ENCODE measurements at places on chromosomes 16 and 17.

DNA sequence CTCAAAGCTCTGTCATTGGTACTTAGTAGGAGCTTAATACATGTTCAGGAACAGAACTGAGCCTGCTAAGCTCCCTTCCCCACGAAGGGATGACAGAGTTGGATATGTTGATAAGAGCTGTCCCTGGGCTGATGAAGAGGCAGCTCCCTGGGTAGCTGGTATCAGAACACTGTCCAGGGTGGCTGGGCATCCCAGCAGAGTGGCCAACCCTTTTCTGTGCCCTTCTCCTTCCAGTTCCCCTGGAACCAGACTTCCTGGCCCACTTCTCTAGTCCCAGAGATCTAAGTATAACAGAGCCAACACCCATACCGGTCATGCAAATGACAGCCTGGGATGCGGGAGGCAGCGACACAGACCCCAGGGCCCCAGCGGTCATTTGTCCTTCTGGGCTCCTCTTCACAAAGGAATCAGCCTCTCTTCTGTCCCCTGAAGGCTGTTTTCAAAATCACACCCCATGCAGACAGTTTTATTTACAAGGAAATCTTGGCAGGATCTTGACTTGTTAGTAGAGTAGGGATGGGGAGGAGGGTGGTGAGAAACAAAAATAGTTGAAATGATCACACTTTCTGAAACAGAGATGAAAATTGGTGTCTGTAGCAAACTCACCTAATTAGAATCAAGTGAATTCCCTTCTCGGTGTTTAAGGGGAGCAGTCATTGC, 1.4 kb upstream of the RHBDL3 start:
- no peak for DNase-seq

GRCh38 chr17:1714980-1715802, 5.0 kb upstream of the TLCD2 start:
- DNase-seq: no peak

- DNase-seq: no peak
These were observed 5.9 kb upstream of the SPG7 start for GRCh38 chr16:89502081-89502843.

DNA sequence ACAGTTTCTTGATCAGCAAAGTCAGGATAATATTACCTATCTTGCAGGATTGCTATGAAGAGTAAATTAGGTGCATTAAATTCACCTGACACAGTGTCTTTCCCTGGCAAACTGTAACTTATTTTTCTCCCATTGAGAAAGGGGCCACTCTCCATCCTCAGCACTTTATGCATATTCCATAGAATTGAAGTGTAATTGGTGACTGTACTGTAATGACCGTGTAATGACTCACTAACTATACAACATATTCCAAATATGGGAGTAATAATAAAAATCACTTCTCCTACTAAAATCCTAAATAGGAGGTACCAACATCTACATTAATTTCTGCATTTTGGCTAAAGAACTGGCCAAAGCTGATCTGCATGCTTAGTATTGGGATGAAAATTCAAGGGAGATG, 141.9 kb upstream of the NOG start:
- no peak for DNase-seq

GRCh38 chr16:85768199-85768598, 17.3 kb upstream of the C16orf74 start:
- DNase-seq: no peak

- peak; percentile 37 for DNase-seq
These were observed 24.2 kb downstream of the B9D1 start for GRCh38 chr17:19338031-19338990.

GRCh38 chr17:82892899-82893565, 53.2 kb upstream of the ZNF750 start:
- peak; percentile 54 for DNase-seq

DNA sequence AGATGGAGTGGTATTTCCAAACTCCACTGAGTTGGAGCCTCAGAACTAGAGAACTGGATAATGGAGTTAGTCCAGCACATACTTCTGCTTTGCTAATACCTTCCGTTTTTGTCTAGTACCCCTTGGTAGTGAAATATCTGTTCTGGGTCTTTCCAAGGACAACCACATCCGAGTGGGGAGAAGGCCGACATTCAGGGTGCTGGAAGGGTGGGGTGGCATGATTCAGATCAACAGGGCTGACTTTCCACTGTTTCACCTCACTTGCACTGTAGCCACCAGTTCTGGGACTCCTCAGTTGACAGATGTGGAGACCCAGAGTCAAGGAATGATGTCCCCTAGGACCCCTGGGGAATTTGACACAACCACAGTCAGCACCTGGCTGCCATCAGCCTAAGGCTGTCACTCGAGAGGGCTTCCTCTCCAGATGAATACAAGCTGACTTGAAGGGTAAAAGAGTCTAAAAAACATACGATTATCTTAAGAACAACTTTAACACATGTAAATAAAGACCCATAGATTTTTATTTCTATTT, 84.8 kb upstream of the HNF1B start:
- DNase-seq: no peak

- DNase-seq: no peak
These were observed 38.9 kb downstream of the AKAP10 start for GRCh38 chr17:19938736-19939135.

- no peak for DNase-seq
These were observed 5.7 kb upstream of the KCNJ12 start for GRCh38 chr17:21370430-21370829.

GRCh38 chr17:74282587-74283370, 8.7 kb downstream of the DNAI2 start:
- DNase-seq: no peak

- DNase-seq: no peak
These were observed 17.9 kb upstream of the AKAP1 start for GRCh38 chr17:57067162-57067561.

GRCh38 chr17:8740486-8740885, 4.2 kb downstream of the CCDC42 start:
- peak; percentile 37 for DNase-seq

DNA sequence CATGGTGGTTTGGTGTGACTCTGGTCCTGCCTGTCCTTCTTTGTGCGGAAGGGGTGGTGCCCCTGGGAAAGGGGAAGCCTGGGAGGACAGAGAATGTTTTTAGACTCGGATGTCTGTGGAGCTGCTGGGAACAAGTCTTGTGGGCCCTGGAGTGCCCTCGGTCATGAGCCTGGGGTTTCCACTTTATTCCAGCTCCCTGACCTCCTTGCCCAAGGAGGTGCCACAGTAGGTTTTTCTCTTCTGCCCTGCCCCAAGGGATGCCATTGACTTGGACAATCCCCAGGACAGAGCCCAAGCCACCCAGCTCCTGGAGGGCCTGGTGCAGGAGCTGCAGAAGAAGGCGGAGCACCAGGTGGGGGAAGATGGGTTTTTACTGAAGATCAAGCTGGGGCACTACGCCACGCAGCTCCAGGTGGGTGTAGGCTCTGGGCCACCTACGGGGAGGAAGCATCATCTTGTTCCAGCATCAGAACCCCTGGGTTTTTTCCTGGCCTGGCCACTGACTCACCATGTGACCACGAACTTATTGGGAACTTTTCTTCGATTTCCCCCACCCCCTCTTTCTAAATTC, 1.4 kb downstream of the STAT5A start:
- no peak for DNase-seq

- DNase-seq: no peak
These were observed 160.4 kb downstream of the CMIP start for GRCh38 chr16:81604960-81605383.

DNA sequence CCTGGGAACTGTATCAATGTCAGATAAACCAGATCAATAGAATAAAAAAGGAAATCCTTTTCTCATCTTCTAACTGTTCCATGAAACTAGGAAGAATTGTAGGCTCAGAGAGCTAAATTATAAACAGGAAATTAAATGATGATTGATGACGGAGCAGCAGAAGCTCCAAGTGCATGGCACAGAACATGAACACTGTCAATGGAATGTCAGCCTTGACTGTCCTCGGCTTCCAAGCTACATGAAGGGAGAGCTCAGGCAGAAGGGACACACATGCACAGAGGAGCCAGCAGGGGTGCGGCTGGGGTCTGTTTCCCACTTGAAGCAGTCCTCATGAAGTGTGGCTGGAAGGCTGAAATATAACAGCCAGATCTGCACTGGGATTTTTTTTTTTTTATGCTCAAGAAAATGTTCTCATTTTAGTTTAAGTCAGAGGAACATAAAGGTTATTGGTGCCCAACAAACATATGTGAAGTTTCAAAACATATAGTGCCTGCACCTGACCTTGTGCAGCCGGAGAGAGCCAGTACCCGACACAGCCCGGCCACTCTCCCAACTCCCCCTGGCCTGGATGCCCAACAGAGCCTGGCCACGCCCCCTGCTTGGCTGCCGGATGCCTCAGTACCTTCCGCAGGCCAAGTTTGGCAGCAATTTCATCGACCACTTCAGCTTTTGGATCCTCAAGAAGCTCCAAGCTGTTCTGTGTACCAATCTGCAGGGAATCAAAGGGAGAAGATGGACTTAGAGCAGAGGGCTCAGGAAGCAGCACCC, 37.0 kb downstream of the NPLOC4 start:
- DNase-seq: no peak

GRCh38 chr17:81000334-81000630, 8.6 kb downstream of the CHMP6 start:
- no peak for DNase-seq

DNA sequence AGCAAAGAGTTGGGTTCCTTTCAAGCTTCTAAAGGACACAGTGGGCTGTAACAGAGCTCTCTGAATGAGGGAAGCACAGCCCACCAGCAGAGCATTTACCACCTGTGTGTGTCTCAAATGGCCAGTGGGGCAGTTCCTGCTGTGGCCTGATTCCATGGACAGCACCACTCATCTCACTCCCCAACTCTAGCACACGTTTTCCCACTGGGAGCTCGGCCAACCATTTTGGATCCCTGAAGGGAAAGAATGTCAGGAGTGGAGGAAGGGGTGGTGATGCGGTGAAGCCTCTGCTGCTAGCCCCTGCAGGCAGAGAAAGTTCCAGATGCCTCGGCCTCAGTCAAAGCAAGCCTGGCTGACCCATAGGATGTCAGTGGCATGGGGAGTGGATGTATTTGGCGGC, 86.6 kb downstream of the PLXDC1 start:
- DNase-seq: no peak

- no peak for DNase-seq
These were observed 76.2 kb downstream of the CCT6B start for GRCh38 chr17:34885076-34885475.

GRCh38 chr17:8623591-8623990, 6.9 kb downstream of the MYH10 start:
- DNase-seq: no peak

DNA sequence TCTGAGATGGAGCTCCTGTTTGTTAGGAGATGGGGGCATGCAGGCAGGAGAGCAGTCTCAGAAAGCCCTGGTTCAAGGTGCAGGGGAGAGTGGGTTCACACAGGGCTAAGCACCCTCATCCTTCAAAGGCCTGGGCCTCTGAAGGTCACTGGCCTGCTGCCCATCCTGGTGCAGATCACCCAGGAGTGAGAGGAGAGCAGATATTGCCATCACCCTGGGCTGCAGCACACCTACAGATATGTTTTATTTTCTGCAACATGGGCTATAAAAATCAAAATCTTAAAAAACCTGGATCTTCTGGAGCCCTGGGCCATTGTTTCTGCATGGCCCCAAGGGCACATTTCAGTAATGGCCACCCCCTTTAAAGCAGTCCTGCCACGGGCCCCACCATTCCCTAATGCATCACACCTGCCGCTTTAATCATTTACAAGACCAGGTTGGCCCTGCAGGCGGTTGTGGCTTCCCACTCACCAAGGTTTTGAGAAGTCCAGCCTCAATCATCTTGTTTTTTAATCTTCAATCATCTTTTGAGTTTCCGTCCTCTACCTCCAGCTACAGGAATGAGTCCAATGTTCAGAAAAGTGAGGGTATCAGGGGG, 20.4 kb upstream of the NUP93 start:
- DNase-seq: no peak

- no peak for DNase-seq
These were observed 46.4 kb downstream of the SPOP start for GRCh38 chr17:49631496-49631895.

GRCh38 chr17:10149573-10150399, 48.6 kb downstream of the GAS7 start:
- DNase-seq: no peak

- no peak for DNase-seq
These were observed 2.0 kb downstream of the GPT2 start for GRCh38 chr16:46885960-46886763.

GRCh38 chr17:36856222-36856621, 81.1 kb upstream of the LHX1 start:
- DNase-seq: no peak

DNA sequence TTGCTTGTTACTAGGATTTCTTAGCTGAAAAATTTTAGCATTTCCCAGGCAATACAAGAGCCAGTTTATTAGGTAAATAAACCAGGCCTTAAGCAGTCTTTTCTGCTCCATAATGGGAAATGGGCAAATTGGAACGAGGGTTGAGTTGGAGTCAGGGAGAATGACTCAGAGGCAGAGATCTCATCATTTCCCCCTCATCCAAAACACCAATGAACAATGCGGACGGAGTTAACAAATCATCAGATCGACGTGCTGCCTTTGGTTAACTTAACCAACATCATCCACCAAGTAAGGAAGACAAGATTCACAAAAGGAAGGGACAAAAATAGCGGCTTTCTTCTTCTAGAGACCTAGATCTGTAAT, 243.5 kb downstream of the STX8 start:
- no peak for DNase-seq

DNA sequence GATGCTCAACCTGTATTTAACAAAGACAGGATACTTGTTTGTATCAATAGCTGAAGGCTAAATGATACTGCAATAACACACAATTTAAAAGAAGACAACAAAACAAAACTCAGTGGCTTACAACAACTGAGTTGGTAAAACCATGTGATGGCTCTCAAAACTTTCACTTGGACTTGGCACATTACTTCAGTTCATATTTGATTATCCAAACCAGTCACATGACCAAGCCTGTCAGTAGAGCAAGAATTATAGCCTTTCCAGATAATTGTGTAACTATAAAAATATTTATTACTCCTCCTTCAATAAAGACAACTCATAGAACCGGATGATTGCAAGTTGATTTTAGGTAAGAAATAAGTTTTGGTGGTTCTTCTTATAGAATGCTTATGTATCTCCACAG, 56.8 kb downstream of the NQO1 start:
- DNase-seq: no peak

DNA sequence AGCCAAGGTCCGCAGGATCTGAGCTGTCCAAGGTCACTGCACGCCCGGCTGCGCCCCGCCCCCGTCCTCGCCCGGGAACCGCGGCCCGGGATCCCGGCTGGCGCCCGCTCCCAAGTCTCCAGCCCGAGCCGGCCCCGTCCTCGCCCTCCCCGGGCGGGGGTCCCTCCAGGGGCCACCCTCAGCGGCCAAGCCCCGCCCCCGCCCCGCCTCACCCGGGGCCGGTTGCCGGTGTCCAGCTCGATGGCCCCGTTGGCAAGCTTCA, 216 bp downstream of the VPS9D1 start:
- DNase-seq: no peak
